A549 treated with ZK216348 at 1 μM for 4 hours (cell line): ENCODE measurements at places on chromosomes 4 and X. TPM values are rescaled to one million over a fixed set of nuclear protein-coding genes. Genes with fewer than 3 reads are reported as not detected.

HPGDS gene
- not detected in 5 replicates for total RNA-seq

FGG gene
- total RNA-seq, result 5.1 to 8.0 TPM (median 5.5 TPM) in 5 replicates

FHIP1A gene
- 0.07 to 0.47 TPM (median 0.18 TPM) in 5 replicates for total RNA-seq

DCAF4L1 gene
- 0.11 to 0.19 TPM (median 0.12 TPM) in 5 replicates for total RNA-seq

F11 gene
- total RNA-seq, result not detected in 5 replicates

STATH gene
- not detected in 5 replicates for total RNA-seq

RASL11B gene
- total RNA-seq, result 0.08 to 0.14 TPM (median 0.11 TPM) in 3 of 5 replicates, not detected in the others

SSX1 gene
- total RNA-seq, result not detected in 5 replicates

GAB3 gene
- 0.21 to 1.9 TPM (median 0.70 TPM) in 5 replicates for total RNA-seq

STOX2 gene
- 1.5 to 3.9 TPM (median 2.8 TPM) in 5 replicates for total RNA-seq

GAGE12J gene
- total RNA-seq, result not detected in 5 replicates

H2BW1 gene
- total RNA-seq, result not detected in 5 replicates

IL9R gene
- total RNA-seq, result 0.07 to 0.36 TPM (median 0.20 TPM) in 3 of 5 replicates, not detected in the others

NSG1 gene
- 3.2 to 6.3 TPM (median 4.5 TPM) in 5 replicates for total RNA-seq

SLC25A31 gene
- not detected in 5 replicates for total RNA-seq

ARHGAP4 gene
- total RNA-seq, result 0.98 to 2.9 TPM (median 2.2 TPM) in 5 replicates

CCKAR gene
- total RNA-seq, result not detected in 5 replicates

MAGEC2 gene
- total RNA-seq, result not detected in 5 replicates

RAB40A gene
- not detected in 5 replicates for total RNA-seq

MAEA gene
- 48.8 to 68.1 TPM (median 64.7 TPM) in 5 replicates for total RNA-seq

SSX2B gene
- total RNA-seq, result not detected in 5 replicates

PDE6B gene
- not detected in 5 replicates for total RNA-seq

DBET gene
- total RNA-seq, result not detected in 5 replicates

FRYL gene
- total RNA-seq, result 7.1 to 11.0 TPM (median 9.8 TPM) in 5 replicates

TGIF2LX gene
- not detected in 5 replicates for total RNA-seq

NAA11 gene
- total RNA-seq, result not detected in 5 replicates

AVPR2 gene
- not detected in 5 replicates for total RNA-seq

POLN gene
- 0.46 to 1.2 TPM (median 0.88 TPM) in 5 replicates for total RNA-seq

SATL1 gene
- not detected in 5 replicates for total RNA-seq

CDKL5 gene
- total RNA-seq, result 3.1 to 6.9 TPM (median 5.1 TPM) in 5 replicates

ATG4A gene
- 7.5 to 10.0 TPM (median 8.2 TPM) in 5 replicates for total RNA-seq

SSX2 gene
- not detected in 5 replicates for total RNA-seq

GASK1B gene
- total RNA-seq, result 0.15 to 0.73 TPM (median 0.28 TPM) in 5 replicates

MGARP gene
- total RNA-seq, result 0.58 to 1.1 TPM (median 0.68 TPM) in 5 replicates

FDCSP gene
- not detected in 5 replicates for total RNA-seq

CLDN34 gene
- total RNA-seq, result not detected in 5 replicates

SPANXA1 gene
- 0.23 to 0.46 TPM in 2 of 5 replicates, not detected in the others for total RNA-seq

UCP1 gene
- total RNA-seq, result 0.11 TPM in 1 of 5 replicates, not detected in the others

NHSL2 gene
- total RNA-seq, result 0.25 to 0.42 TPM (median 0.27 TPM) in 5 replicates

SERPINA7 gene
- not detected in 5 replicates for total RNA-seq

RPA4 gene
- total RNA-seq, result 0.14 to 0.42 TPM (median 0.23 TPM) in 4 of 5 replicates, not detected in the other

ZRSR2 gene
- 9.2 to 18.7 TPM (median 10.7 TPM) in 5 replicates for total RNA-seq

RNF175 gene
- not detected in 5 replicates for total RNA-seq

C4orf33 gene
- 3.7 to 7.6 TPM (median 4.9 TPM) in 5 replicates for total RNA-seq

FGB gene
- total RNA-seq, result 12.6 to 21.1 TPM (median 18.6 TPM) in 5 replicates

TMEM192 gene
- 6.1 to 9.4 TPM (median 7.6 TPM) in 5 replicates for total RNA-seq
